ENCODE measurements at places on chromosomes 5 and 9.
A peak's percentile ranks its signal among the peaks of the same experiment; 100 is the strongest.

DNA sequence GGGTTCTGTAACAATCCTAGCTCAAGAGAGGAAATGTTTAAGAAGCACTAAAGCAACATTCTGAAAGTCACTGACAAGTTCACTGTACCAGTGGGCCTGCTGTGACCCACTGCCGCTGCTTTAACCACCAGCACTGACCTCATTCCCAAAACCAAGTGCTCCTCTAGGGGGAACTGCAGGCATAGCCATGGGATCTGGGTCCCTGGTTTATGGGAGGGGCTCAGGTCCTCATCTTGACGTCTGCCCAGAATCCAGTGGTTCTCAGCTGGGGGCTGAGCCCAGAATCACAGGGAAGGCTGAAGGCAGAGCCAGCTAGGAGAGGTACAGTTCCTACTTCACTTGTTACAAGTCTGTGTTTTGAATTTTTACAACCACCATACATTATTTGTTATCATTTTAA, 36.1 kb upstream of the SLC2A8 start:
- DNase-seq: peak; percentile 50

DNA sequence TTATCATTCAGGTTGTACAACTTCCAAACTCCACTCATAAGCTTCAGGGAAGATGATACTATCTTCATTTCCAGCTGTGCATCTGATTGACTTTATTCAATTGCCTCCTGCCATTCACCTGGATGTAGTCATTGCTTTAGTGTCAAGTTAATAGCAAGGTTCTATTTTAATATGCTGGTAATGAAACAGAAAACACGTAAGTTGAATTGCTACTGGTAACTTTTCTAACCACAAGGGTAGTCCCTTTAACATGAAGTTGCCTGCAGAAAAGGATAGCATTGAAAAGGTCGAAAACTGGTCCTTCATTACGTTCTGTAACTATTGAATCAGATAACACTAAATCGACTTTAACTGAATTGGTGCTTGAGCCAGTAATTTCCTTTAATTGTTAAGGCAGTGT, 459.4 kb upstream of the CDH6 start:
- DNase-seq: no peak

DNA sequence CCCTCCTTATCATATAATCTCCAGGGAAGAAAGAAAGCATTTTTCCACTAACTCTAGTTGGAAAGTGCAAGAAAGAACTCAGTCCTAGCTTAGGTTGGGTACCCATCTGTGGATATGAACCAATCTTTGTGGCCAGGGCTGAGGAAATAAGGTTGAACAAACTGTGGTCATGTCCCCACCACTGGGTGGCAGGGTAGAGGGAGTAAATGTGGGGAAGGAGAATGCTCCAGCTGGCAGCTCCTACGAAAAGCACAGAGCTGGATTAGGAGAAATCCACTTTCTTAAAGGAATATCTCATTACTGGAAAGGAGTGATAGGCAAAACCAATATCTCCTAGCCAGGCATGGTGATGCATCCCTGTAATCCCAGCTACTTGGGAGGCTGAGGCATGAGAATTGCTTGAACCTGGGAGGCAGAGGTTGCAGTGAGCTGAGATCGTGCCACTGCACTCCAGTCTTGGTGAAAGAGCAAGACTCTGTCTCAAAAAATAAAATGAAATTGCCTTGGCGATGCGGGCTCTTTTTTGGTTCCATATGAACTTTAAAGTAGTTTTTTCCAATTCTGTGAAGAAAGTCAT, 175.1 kb downstream of the CCDC192 start:
- peak; percentile 52 for DNase-seq

- DNase-seq: no peak
Measured at GRCh38 chr5:109868737-109869136, 179.0 kb downstream of the MAN2A1 start.

GRCh38 chr9:91764661-91765060, 185.4 kb downstream of the ROR2 start:
- no peak for DNase-seq

DNA sequence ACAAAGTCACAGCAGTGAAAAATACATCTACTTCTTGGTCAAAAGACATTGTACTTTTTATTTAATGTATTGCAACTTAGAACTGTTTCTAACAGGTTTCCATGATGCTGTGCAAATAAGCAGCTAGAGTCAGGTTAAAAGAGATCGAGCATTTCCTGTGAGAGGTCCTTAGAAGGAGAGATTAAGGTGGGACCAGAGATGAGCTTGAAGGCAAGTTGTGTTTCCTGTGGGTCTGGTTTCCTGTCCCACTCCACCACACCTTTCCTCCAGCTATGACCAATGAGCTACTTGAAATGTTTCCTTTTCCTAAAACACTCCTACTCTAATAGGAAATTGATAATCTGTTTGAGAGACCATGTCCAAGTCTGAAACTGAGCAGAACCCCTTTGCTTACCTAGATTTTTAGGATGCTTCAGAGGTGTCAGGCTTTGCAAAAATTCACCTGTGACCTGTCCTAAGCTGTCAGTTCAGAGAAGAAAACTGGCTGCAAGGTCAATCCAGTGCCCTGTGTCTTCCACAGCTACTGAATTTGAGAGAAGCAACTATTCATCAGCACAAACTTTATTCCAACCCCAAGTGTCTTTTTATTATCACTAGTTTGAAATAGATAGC, 13.1 kb upstream of the RLN1 start:
- no peak for DNase-seq

GRCh38 chr5:24535646-24536045, 109.1 kb downstream of the CDH10 start:
- DNase-seq: no peak

- DNase-seq: no peak
Measured at GRCh38 chr5:107594253-107595045, 76.3 kb downstream of the EFNA5 start.

- peak; percentile 66 for DNase-seq
Measured at GRCh38 chr5:107381189-107381856, 289.4 kb downstream of the EFNA5 start.

- DNase-seq: no peak
Measured at GRCh38 chr9:18473652-18474279, at the start of gene ADAMTSL1. Gene ADAMTSL1, plus strand, starts transcription at chr9:18474153. Its CDS starts 80 bp downstream, at chr9:18474233.

DNA sequence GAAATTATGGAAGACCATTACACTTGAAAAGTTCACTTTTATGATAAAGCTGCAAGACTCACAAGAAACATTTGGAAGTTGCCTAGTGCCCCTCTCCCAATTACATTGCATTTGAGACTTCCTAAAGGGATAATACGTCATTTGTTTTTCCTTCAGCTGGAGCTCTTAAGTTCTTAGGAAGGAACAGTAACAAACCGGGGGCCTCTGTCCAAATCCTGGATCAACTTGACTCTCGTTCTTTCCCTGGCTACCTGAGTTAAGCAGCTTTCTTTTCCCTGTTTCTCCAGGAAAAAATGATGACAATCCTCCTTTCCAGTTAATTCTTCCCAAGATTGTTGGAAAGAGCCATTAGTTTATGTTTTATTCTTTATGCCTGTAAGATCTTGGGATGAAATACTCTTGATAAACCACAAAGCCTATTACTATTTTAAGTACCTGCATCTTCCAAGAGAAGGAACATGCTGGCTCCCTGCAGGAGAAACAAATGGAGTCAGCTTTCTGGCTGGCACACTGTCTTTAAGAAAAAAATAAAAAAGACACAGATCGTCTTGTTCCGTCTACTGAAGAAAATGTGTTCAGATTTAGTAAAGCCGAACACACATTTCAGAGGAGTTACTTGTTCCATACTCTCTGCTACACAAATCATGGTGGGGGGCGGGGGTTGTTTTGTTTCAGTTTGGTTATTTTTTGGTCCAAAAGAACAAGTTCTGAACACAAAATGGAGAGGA, 297.9 kb downstream of the EFNA5 start:
- DNase-seq: no peak

- no peak for DNase-seq
Measured at GRCh38 chr9:134842321-134842720, 38.3 kb upstream of the FCN2 start.

- no peak for DNase-seq
Measured at GRCh38 chr9:76887003-76887821, 18.7 kb downstream of the PRUNE2 start.

- peak; percentile 60 for DNase-seq
Measured at GRCh38 chr9:107732781-107733522, 243.4 kb upstream of the KLF4 start.

GRCh38 chr9:86097510-86098224, 1.7 kb downstream of the GOLM1 start:
- DNase-seq: no peak

GRCh38 chr5:180090769-180091546, 19.4 kb upstream of the RNF130 start:
- peak; percentile 26 for DNase-seq

GRCh38 chr9:34456151-34456550, 2.2 kb downstream of the FAM219A start:
- DNase-seq: no peak

- no peak for DNase-seq
Measured at GRCh38 chr9:15116130-15116580, 190.9 kb downstream of the TTC39B start.

- no peak for DNase-seq
Measured at GRCh38 chr5:168879929-168880328, 300.8 kb upstream of the PANK3 start.

- DNase-seq: no peak
Measured at GRCh38 chr5:145062280-145063062, 772.7 kb downstream of the PRELID2 start.

- no peak for DNase-seq
Measured at GRCh38 chr5:130624805-130625204, 540.3 kb downstream of the HINT1 start.

DNA sequence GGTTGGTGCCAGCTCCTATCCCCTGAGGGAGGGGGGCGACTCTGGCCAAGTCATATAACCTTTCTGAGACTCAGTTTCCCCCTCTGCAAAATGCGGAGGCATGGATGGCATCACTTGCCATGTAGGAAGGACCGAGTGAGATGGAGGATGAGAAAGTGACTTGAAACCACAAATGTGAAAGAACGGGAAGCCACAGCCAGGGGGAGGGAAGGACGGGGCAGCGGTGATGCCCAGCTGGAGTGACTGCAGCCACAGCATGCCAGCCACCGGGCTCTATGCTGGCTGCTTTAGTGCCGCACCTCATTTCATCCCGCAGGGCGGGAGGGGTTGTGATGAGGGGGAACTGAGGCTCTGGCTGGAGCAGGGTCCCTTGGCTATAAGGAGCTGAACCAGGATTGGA, 74.5 kb downstream of the HMCN2 start:
- no peak for DNase-seq

Data from bronchial epithelial cell (primary cell).